ENCODE measurements at places on chromosomes 5 and 9. TPM values are rescaled to one million over a fixed set of nuclear protein-coding genes. Genes with fewer than 3 reads are reported as not detected.

Gene CTXN3
- not detected for total RNA-seq

Gene HTR4
- total RNA-seq, result 0.18 TPM

Gene FGFR4
- 52.0 TPM for total RNA-seq

Gene SLC27A6
- 3.4 TPM for total RNA-seq

Gene ORM2
- total RNA-seq, result 24.9 TPM

- H3K27me3 ChIP-seq, result no peaks in the 10 kb centered on the region
- H3K27ac ChIP-seq, result no peak overlapping the region
- no peak overlapping the region for H3K4me3 ChIP-seq
- H3K4me1 ChIP-seq, result no peaks in the 10 kb centered on the region
- DNase-seq, result no peak
- no peaks in the 10 kb centered on the region for H3K36me3 ChIP-seq
Observed at GRCh38 chr5:101687349-101687985, 608.6 kb downstream of the SLCO4C1 start.

DNA sequence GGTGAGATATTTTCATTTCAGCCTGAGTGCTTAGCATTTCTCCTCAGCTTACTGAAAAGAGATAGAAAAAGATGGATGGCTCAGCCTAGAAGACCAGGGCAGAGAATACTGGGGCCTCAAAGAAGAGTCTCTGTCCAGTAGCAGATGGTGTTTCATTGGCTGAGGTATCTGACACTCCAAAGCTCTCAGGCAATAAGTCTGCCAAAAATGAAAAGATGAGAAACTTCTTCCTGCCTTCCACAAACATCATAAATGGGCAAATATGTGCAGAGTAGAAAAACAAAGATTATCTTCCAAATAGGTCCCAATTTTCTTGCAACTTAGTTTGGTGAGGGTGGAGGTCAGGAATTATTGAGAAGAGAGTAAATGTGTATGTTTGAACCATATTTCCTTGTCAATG, 87.4 kb upstream of the ICE1 start:
- H3K4me1 ChIP-seq, result peaks cover 12% of the 10 kb centered on the region
- DNase-seq, result no peak
- H3K36me3 ChIP-seq, result no peaks in the 10 kb centered on the region
- H3K27me3 ChIP-seq, result no peaks in the 10 kb centered on the region
- no peak overlapping the region for H3K27ac ChIP-seq

DNA sequence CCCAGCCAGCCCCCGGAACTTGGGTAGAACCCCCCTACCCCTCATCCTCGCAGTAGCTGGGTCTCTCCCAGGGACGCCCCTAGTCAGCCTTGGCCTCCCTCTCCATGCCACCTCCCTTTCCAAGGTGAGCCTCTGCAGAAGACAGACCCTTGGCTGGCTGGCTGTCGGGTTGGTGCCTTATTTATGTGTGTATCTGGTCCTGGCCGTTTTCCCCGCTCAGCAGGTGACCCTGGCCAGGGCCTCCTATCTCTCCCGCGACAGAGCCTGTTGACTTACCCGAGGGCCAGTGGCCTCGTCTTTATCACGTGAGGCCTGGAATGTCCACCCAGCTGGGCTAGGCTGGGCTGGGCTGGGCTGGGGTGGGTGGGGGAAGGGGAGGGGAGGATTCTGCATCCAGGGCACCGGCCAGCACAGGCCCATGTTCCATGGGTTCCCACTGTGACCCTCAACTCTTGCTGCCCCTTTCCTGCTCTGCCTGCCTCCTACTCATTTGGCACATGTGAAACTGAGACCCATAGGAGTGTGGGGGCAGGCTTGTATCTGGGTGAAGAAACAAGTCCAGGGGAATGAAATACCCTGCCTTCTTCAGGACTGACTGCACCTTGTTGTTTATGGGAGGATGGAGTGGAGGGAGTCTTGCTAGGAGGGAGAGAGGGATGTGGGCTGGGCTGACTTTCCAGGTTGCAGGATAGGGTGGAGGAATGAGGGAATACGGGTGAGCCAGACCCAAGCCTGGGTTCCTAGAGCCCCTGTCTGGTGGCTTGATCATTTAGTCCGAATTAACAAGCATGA, 3.1 kb downstream of the CXXC5 start:
- H3K36me3 ChIP-seq, result no peaks in the 10 kb centered on the region
- H3K4me1 ChIP-seq, result peaks cover 28% of the 10 kb centered on the region
- no peak overlapping the region for H3K4me3 ChIP-seq
- H3K27me3 ChIP-seq, result no peaks in the 10 kb centered on the region
- H3K27ac ChIP-seq, result peak overlapping the region; percentile 80
- no peak for DNase-seq

DNA sequence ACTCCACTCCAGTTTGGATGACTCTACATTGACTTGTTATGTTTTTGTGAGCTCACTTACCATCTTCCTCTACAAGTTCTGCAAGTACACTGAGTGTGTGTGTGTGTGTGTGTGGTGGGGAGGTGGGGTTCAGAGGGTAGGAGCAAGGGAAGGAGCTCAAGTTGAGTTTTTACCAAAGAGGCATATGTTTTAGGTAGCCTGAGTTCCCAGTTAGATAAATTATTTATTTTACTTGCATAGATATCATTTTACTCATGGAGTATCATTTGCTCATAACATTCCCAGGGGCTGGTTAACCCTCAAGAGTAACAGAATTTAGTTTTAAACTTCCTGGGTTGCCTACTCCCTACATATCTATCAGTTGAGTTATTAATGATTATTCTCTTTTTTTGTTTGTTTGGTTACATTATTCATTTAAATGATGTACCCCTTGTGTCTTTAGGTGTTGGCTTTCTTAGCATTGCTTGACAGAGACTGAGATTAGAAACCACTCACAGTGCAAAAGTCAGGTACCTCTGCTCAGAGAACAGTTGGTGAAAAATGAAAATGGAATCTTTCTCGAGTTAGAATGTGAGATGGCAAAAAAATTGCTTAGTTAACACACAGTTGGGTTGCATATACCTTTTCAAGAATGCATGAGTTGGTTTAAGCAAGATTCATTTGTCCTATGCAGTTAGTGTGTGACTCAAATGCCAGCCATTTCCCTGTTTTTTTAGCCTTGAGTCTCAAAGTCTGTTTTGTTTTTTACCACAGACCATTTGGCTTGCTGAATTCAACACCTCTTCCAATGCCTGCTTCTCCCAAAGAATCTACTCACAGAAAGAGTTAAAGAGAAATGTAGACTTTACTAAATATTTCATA, 29.2 kb downstream of the TNFSF8 start:
- no peaks in the 10 kb centered on the region for H3K36me3 ChIP-seq
- H3K27ac ChIP-seq, result no peak overlapping the region
- H3K27me3 ChIP-seq, result no peaks in the 10 kb centered on the region
- H3K4me3 ChIP-seq, result no peak overlapping the region
- no peak for DNase-seq

DNA sequence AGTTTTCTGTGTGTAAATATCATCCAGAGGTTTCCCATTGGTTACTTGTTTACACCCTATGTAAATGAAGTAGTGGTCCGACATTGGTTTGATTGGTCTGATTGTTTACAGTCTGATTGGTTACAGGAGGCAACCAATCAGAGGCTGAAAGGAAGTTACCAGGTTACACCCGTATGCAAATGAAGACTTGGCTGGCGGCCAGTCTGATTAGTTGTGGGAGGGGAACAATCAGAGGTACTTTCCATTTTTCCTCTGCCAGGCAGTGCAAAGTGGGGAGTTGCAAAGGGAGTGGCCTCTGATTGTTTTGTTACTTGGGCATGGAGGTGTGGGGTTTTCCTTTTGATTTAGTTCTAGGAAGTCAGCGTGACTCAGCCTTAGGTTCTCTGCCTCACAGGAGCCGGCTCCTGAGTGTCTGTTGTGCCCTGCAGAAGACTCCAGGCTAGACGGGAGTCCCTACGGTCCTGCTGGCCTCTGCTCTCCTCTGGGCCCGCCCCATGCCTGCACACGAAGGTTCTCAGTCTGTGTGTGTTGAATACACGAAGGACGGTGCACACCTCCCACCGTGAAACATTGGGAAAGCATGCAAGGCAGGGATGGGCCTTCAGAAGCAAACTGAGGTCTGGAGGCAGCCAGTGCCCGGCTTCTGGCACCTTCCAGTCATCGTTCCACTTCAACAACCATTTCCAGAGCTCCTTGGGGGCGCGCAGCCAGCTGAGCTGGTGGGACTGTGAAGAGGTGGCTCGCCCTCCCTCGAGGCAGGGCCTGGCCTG, 42.9 kb downstream of the OLFM1 start:
- H3K27me3 ChIP-seq, result peaks cover 10% of the 10 kb centered on the region
- H3K4me1 ChIP-seq, result no peaks in the 10 kb centered on the region
- DNase-seq, result no peak

DNA sequence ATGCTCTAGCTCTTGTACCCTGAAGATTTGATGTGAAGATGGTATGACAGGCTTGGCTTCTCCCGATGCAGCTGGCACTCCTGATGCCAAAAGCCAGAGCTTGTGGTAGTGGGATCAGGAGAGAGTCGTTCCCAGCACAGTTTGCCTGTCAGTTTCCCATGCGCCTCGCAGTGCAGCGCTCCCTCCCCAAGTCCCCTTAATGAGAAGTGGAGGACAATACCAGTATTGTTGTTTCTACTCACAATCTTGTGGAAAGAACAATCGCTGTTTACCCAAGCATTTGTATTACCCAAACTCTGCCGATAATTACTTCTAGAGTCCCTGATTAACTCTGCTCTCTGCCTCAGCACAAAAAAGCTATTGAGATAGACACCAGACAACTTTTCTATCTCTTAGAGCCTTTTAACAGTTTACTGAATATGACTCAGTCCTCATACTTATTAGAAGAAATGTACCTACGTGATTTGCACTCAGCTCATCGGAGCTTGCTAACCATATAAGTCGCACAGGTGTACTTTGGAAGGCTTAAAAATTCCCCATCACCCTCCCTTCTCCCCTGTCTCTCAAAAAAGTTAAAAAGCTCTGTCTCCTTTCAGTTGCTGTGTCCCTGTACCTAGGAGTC, 283.2 kb upstream of the TMEM161B start:
- H3K36me3 ChIP-seq, result no peaks in the 10 kb centered on the region
- H3K4me1 ChIP-seq, result no peaks in the 10 kb centered on the region
- H3K27ac ChIP-seq, result no peak overlapping the region
- H3K27me3 ChIP-seq, result no peaks in the 10 kb centered on the region

- peak; percentile 8 for DNase-seq
- no peak overlapping the region for H3K4me3 ChIP-seq
- no peak overlapping the region for H3K27ac ChIP-seq
- H3K27me3 ChIP-seq, result no peaks in the 10 kb centered on the region
- H3K36me3 ChIP-seq, result no peaks in the 10 kb centered on the region
- H3K4me1 ChIP-seq, result no peaks in the 10 kb centered on the region
Observed at GRCh38 chr5:163758283-163758711, 252.9 kb downstream of the MAT2B start.

All from lung (tissue), 17 donors.